ENCODE measurements at places on chromosomes 2 and 18. TPM values are rescaled to one million over a fixed set of nuclear protein-coding genes. Genes with fewer than 3 reads are reported as not detected.

The SLC8A1 gene
- 67.8 TPM for polyA plus RNA-seq

The COL4A3 gene
- 57.5 TPM for polyA plus RNA-seq

DNA sequence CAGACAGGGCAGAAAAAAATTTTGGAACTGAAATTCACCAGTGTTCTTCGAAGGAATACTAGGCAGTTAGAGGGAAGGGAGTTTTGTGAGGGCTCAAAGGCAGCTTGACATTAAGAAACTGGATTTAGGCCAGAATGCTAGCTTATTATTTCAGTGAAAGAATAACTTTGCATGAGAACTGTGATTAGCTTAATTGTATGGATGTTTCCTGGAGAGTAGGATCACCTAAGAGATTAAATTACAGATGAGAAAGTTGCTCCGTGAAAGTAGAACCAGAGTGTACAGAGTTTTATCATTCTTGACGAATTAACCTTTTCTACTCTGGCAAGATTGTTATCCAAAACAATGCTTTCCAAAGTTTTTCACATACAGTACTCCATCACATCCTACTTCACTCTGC lies 6.2 kb downstream of the SPAG16 start:
- no peak for DNase-seq

DNA sequence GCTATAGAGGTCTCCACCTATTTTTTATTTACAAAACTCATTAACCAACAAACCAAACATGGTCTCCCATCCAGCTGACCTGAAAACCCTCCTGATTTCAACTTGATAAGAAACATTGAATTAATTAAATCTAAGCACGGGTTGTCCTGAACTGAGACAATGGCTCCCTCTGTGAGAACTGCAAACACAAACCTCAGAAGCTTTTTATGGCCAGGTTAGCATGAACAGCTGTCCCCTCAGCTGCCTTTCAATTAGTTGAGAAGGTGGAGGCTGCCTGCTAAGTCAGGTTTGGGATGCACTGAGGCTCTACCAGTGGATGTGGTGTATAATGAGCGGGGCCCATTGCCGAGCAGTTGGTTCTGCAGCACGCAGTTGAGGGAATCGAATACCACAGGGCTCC lies 258.5 kb upstream of the DDX18 start:
- no peak for DNase-seq

DNA sequence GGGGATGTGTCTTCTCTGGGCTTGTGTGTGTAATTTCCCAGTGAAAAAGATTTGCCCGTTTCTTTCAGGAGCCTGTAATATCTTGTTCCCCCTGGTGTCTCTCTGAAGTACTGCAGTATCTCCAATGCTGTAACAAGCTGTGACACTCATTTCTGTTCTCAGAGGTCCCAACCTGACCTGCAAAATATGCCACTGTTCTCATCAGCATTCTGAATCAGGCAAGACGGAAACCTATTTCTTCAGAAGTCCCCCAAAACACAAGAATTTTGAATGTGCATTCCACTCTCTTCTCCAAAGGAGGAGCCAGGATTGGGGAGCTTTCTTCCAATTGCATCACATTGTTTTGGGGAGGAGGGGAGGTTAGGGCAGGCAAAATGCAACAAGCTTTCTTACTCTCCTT lies 77.0 kb upstream of the CNGA3 start:
- DNase-seq: no peak

DNA sequence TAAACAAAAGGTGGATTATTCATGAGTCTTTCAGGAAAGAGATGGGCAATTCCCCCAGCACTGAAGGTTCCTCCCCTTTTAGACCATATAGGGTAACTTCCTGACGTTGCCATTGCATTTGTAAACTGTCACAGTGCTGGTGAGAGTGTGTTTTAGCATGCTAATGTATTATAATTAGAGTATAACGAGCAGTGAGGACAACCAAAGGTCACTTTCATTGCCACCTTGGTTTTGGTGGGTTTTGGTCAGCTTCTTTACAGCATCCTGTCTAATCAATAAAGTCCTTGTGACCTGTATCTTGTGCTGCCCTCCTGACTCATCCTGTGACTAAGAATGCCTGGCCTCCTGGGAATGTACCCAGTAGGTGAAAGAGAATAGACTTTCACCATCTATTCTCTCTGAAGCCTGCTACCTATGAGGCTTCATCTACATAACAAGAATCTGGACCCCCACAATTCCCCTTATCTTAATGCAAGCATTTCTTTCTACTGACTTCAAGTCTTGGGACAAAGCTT lies 148.7 kb downstream of the CABLES1 start:
- DNase-seq: no peak

DNA sequence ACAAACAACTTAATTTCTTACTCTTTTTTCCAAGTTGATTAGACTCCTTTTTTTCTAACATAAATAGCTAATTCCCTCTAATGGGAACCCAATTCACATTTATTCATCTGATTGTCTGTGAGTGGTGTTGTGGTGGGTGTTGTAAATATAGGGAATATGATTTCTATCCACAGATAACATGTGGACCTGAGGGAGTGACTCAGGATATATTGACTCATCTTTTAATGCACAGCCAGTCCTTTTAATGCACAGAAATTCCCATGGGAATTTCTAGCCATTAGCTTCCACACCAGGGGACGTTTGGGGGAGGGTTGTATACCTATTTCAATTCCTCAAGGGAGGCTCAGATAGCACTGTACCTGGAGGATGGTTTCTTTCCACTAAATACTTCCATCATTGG lies 1339.6 kb upstream of the LRRTM1 start:
- no peak for DNase-seq

GRCh38 chr18:75202696-75203365 lies 6.1 kb downstream of the PTGR3 start:
- DNase-seq: no peak
